Aorta (tissue), 5 donors: ENCODE measurements at places on chromosomes 2 and 18. TPM values are rescaled to one million over a fixed set of nuclear protein-coding genes. Genes with fewer than 3 reads are reported as not detected.
A peak's percentile ranks its signal among the peaks of the same experiment; 100 is the strongest.

- no peak for DNase-seq
Observed at GRCh38 chr2:47091118-47091517, 64.0 kb downstream of the STPG4 start.

DNA sequence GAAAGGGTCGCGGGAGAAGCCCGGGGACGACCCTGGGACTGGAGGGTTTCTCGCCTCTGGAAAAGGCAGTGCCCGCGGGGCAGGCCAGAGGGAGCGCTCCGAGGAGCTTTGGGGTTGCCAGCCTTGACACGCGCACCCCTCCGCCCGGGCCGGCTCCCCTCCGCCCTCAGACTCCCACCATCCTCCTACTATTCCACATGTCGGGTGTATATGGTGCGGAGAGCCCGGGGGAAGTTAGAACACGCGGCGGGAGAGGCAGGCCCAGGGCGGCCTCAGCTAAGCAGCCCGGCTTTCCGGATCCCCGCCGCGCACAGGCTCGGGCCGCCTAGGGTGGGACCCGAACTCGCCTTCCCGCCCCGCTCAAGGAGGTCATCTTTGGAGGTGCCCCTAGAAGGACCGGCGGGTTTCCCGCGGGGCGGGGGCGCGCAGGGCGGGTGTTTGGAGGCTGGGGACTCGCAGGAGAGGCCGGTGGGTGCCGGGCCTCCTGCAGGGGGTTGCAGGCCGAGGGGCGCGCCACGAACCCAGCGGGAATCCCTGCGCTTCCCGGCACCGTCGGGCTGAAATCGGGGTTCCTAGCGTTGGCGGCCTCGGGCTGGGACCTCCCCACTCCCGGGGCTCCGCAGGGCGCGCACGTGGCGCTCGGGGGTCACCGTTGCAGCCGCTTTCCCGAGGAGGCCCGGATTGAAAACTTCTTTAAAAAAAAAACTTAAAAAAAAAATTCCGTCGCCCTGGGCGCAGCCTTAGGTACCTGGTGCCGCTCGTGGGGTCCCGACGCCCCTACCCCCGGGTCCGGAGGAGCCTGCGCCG, 3.7 kb downstream of the NFATC1 start:
- peak; percentile 81 for DNase-seq

GRCh38 chr2:66633631-66634030, 198.7 kb downstream of the MEIS1 start:
- DNase-seq = no peak

- no peak for DNase-seq
Observed at GRCh38 chr18:59265246-59265973, 7.8 kb downstream of the RAX start.

- no peak for DNase-seq
Observed at GRCh38 chr2:207970147-207970825, 55.0 kb downstream of the PLEKHM3 start.

DNA sequence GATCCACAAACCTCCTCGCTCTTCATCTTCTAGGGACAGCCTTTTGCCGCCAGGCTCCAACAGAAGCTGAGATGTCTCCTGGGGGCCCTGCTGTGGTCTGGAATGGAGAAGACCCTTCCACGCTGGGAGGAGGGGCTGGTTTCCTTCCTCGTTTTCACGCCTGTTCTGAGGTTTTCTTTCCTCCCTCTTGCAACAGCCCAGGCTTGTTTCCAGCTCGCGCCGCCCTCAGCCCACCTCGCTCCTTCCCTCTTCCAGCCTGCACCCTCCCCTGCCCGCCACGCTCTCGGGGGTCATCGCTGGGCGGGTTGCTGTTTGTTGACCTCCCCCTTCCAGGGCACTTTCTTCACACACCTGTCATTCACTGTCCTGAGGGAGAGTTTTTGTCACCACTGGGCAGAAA, 55.4 kb downstream of the VAPA start:
- no peak for DNase-seq

The RBKS gene
- total RNA-seq = 4.4 TPM

- DNase-seq = no peak
Observed at GRCh38 chr2:238726670-238727584, 121.0 kb upstream of the TWIST2 start.

The NGEF gene
- 3.1 TPM for total RNA-seq

DNA sequence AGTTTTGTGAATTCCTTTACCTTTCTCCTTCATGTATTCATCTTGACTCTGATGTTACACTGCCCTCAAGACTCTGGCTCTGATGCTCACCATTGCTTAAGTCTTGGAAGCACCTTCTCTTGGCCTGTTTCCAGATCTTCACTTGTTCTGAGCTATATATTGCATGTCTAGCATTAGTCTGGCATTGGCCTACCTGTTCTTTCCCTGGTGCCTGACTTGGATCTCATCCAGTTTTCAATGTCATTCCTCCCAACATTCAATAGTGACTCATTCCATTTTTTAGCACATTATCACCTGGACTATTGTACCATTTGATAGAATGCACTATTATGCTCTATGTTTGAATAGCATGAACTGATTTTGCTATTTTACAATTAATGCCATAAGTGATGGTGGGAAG, 127.3 kb upstream of the NYAP2 start:
- no peak for DNase-seq

- DNase-seq = peak; percentile 56
Observed at GRCh38 chr18:48059455-48060010, 129.1 kb upstream of the SMAD2 start.

The PKDCC gene
- total RNA-seq = 258 TPM

DNA sequence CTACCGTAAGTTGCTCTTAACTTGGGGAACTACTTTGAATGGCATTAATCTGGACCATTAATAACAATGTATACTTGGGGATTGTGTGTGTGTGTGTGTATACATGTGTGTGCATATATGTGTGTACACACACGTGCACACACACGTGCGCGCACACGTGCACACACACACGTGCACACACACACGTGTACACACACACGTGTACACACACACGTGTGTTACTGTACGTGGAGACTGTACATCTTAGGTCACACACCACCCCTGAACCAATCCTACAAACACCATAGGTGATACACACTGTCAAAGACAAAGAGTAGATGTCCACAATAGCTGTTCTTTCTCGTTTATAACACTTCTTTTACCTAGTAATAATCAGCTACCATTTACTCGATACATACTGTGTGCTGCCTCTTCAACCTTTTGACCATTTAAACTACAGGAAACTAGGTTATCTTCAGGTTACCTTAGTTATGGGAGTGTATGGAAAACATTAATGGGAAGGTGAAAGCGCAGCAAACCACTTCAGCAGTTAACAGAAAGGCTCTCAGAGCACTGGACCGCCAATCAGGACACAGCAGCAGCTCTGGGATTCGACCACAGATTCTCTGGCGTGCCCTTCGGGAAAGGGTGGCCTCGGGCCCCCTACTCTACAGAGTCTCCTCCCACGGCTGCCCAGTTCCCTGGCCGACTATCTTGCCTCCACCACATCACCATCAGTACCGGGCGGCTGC, 894 bp upstream of the GCC2 start:
- no peak for DNase-seq

The SERPINB13 gene
- not detected for total RNA-seq

The ABHD1 gene
- 0.90 TPM for total RNA-seq

The KDSR gene
- 91.0 TPM for total RNA-seq

GRCh38 chr2:10452312-10452711, 4.2 kb upstream of the ODC1 start:
- DNase-seq = no peak

The FEV gene
- total RNA-seq = not detected

The MGAT5 gene
- 36.1 TPM for total RNA-seq
